ENCODE measurements at places on chromosomes 3 and 15. TPM values are rescaled to one million over a fixed set of nuclear protein-coding genes. Genes with fewer than 3 reads are reported as not detected.

- no peaks in the 10 kb centered on the region for H3K36me3 ChIP-seq
- no peak for DNase-seq
- H3K4me1 ChIP-seq: peaks cover 21% of the 10 kb centered on the region
- H3K27ac ChIP-seq: no peak overlapping the region
Measured at GRCh38 chr3:72274493-72275330, 489.8 kb upstream of the PROK2 start.

- no peaks in the 10 kb centered on the region for H3K36me3 ChIP-seq
- no peaks in the 10 kb centered on the region for H3K27me3 ChIP-seq
- peak overlapping the region; percentile 76 for H3K27ac ChIP-seq
- H3K4me3 ChIP-seq: no peak overlapping the region
- peaks cover 67% of the 10 kb centered on the region for H3K4me1 ChIP-seq
- DNase-seq: no peak
Measured at GRCh38 chr15:35252351-35252865, 167.3 kb upstream of the NANOGP8 start.

DNA sequence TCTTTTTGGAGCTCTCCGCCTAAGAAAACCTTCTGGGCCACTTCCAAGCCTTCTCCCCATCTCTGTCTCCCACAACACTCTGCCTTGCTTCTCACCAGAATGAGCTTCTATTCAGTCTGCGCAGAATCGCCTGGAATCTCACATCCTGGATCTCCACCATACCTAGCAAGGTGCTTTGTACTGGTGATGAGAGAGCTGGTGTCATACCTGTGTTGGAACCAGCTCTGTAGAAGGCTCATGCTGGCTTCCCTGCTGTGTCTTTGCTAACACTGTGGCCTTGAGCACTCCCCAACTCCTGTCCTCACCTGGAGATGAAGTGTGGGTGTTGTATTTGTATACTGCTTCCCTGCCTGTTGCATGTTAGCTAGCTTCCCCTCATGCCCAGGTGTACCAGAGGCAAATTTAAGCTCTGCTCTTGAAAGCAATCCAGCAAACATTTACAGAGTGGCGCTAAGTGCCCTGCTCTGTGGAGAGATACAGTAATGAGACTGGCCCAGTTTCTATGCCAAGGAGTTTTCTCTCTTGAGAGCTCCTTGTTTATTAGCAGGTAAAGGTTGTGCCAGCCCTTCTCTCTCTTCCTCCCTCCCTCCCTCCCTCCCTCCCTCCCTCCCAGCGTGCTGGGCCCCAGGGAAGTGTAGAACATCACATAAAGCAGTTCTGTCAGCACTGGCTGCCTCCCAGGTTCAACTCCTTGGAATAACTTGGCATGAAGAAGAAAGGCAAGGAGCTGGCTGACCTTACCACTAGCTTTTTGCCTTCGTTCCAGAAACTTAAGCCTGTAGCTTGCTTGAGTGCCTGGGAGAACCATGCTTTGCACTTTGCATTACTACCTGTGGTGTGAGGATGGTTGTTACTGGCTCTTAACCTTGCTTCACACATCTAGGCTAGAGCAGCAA is 54.9 kb downstream of the TRIM71 start:
- H3K27ac ChIP-seq: peak overlapping the region; percentile 100
- no peak for DNase-seq
- H3K36me3 ChIP-seq: peaks cover 38% of the 10 kb centered on the region
- peaks cover 92% of the 10 kb centered on the region for H3K4me1 ChIP-seq
- no peaks in the 10 kb centered on the region for H3K27me3 ChIP-seq
- H3K4me3 ChIP-seq: peak overlapping the region; percentile 62

DNA sequence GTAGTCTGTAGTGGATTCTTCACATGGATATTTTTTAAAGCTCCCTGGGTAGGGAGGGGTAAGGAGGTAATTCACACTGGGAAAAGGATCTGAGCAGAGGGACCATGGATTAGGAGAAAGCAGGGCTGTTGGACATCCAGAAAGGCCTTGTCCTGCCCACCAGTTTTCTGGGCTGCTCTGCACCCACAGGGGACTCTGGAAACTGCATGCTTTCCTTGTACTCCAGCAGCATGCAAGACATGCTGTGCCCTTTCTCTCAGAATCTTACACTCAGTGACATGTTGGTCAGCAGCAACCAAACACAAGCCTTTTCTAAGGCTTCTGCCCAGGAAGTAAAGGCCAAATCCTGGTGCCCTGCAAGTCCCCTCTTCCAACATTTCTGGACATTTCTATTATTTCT is 2.5 kb upstream of the FBN1 start:
- H3K36me3 ChIP-seq: no peaks in the 10 kb centered on the region
- H3K27me3 ChIP-seq: peaks cover 50% of the 10 kb centered on the region
- no peak for DNase-seq
- no peak overlapping the region for H3K4me3 ChIP-seq

DNA sequence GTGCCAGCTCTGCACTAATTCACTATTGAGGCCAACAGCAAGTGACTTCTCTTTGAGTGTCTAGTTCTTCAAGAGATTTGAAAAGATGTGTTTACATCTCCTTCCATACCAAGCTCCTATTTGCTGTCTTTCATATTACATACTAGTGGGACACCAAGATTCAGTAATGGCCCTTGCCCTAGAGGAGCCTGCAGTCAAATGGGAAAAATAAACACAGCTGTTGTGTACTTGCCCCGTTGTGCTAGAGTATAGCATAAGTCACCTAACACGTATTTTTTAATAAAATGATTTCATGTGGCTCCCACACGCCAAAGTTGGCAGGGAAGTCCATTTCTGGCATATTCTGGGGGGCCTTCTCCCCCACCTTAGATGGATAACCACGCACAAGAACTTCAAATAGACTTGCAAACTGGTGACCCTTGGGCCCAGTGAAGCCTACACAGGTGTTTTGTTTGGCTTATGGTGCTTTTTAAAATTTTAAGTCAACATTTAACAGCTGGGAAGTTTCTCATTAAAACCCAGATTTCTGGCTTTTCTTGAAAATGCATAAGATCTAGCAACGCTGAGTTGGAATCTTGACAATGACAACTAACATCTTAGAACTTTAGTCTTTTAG is 95.3 kb upstream of the LPP start:
- H3K27me3 ChIP-seq: 0 out of 2 replicates have a peak, but pooled peaks cover 1% of the 10 kb centered on the region
- peaks cover 7% of the 10 kb centered on the region for H3K4me1 ChIP-seq
- no peak overlapping the region for H3K27ac ChIP-seq
- DNase-seq: no peak
- no peaks in the 10 kb centered on the region for H3K36me3 ChIP-seq

DNA sequence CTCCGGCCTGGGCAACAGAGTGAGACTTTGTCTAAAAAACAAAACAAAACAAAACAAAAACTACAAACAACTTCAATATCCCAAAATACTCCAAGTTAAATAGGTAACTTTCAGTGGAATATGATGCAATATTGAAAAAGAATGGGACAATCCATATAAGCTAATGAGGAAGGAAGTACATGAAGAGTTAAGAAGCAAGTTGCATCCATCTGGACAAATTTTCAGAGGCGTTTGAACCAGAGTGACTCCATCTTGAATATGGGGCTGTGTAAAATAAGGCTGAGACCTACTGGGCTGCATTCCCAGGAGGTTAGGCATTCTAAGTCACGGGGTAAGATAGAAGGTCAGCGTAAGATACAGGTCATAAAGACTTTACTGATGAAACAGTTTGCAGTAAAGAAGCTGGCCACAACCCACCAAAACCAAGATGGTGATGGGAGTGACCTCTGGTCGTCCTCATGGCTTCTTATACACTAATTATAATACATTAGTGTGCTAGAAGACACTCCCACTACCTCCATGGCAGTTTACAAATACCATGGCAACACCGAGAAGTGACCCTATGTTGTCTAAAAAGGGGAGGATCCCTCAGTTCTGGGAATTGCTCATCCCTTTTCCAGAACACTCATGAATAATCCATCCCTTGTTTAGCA is 58.1 kb upstream of the LCTL start:
- H3K4me3 ChIP-seq: no peak overlapping the region
- peaks cover 73% of the 10 kb centered on the region for H3K4me1 ChIP-seq
- no peaks in the 10 kb centered on the region for H3K36me3 ChIP-seq
- peaks cover 5% of the 10 kb centered on the region for H3K27me3 ChIP-seq

GRCh38 chr15:64127521-64128270 is 23.8 kb upstream of the SNX22 start:
- no peak for DNase-seq
- no peak overlapping the region for H3K27ac ChIP-seq
- H3K27me3 ChIP-seq: no peaks in the 10 kb centered on the region
- H3K36me3 ChIP-seq: peaks cover 52% of the 10 kb centered on the region
- no peak overlapping the region for H3K4me3 ChIP-seq

The PLD1 gene
- 3.6 TPM for total RNA-seq

The PIF1 gene
- 249 TPM for total RNA-seq
